Lung (tissue), 17 donors: ENCODE measurements at places on chromosomes 3 and 15.

- peak; percentile 81 for DNase-seq
These were observed 19.0 kb downstream of the PDHB start for GRCh38 chr3:58414538-58415197.

DNA sequence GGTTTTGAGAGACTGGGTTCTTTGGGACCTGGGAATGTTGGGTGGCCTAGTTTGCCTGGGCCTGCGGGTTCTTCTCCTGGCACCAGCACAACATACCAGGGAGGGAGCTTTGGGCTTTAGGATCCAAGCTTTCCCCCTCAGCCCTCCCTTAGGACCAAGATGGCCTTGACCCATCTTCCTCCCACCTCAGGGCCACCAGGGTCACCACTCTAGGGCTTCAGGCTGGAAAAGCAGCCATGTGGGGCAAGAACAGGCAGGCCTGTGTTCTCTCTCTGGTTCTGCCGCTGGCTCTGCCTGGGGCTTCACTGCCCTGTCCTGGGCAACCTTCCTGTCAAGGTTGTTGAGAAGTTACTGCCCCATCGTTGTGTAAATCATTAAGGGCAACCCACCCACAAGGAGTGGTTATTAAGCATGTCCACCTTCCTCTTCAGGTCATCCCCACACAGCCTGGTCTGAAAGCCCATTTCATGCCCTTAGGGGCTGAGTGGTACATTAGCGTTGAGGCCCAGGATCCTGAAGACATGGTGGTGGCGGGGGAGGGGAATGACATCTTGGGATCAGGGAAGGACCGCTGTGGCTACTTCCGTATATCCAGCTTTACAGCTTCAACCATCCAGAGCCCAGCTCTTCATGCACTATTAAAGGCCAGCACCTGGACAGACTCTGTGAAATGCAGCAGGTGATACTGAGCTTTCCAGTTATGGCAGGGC lies 652 bp downstream of the DUOX1 start:
- no peak for DNase-seq

- DNase-seq, result no peak
These were observed 74.0 kb upstream of the SLC6A6 start for GRCh38 chr3:14328422-14328821.

GRCh38 chr3:147733217-147733616 lies 324.1 kb downstream of the ZIC1 start:
- no peak for DNase-seq

- peak; percentile 44 for DNase-seq
These were observed 390.6 kb upstream of the SEMA6D start for GRCh38 chr15:47326410-47327333.

GRCh38 chr3:188067932-188068331 lies 86.0 kb upstream of the LPP start:
- no peak for DNase-seq

- DNase-seq, result no peak
These were observed 101.8 kb downstream of the RPLP1 start for GRCh38 chr15:69554279-69554961.

- peak; percentile 44 for DNase-seq
These were observed 160.6 kb upstream of the IQSEC1 start for GRCh38 chr3:13233487-13234485.

DNA sequence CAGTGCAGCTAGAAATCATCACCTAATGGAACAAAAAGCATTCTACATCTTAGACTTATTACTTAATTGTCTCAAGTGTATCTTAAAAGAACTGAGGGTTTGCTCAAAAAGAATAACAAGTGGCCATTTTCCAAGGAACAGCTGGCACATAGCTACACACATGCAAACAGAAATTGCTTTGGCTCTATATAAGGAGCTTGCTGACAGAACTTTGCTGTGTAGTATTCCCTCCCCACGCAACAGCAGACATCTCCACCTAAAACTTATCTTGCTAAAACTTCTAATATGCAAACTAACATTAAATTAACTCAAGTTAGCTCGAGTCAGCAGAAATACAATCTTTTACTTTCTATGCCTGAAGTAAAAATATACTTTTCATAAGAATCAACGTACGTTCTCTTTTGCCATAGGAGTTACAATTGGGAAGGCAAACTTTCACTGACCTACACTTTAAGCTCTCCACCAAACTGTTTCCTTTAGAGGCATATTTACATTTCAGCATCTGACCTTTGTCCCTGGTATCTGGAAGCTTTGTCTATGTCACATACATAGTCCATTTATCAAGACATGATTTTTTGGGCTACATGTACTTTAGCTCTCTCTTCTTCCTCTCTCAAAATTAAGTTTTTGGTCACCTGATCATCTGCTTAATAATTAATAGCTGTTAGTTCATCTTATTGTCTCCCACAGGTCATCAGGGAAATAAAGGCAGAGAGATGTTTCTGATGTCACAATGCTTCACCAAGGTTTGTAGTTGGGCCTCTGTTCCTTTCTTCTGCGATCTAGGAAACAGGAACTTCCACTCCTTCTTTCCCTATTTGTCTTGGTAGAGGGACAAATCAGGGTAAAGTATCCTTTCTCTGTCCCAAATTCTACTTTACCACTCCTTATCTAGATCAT lies 163.4 kb upstream of the AGTR1 start:
- DNase-seq, result no peak
